ENCODE measurements at places on chromosomes 11 and 22.

DNA sequence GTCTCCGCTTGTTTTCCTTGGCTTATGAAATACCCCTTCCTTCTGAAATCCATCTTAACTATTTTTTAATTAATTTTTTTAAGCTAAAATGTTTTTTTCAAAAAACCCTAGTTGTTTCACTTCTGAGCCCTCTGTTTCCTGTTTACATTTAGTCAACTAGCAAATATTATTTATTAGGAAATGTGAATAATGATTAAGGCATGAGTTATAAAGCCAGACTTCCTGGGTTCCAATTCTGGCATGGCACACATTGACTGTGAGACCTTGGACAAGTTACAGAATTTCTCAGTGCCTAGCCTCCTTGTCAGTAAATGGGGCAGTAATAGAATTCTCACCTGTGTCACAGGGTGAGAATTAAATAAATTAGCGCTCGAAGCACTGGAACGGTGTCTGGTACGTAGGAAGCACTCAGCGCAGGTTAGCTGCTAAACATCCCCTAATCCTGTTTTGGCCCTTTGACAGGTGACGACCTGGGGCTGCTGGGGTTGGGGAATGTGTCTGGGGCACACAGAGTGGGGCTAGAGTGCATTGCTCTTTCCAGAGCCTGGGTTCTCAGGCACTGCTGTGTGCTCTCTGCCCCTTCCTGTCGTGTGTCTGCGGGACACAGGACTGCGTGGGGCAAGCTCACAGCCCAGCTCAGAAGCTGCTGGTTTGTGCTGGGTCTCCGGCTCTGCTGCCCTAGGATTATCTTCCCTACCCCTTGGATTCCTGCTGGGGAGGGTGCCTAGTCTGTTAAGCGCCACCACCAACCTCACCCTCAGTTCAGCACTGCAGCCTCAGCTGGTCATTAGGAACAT is 13.1 kb downstream of the PANX1 start:
- no peak for DNase-seq

- no peak for DNase-seq
Observed at GRCh38 chr11:108092134-108092533, 29.2 kb upstream of the ACAT1 start.

- DNase-seq: no peak
Observed at GRCh38 chr11:7967097-7967496, 1.9 kb upstream of the NLRP10 start.

GRCh38 chr11:40701027-40701426 is 758.4 kb downstream of the LRRC4C start:
- no peak for DNase-seq

- no peak for DNase-seq
Observed at GRCh38 chr11:30586251-30587144, at the start of gene MPPED2. TSS of gene MPPED2 (minus strand) at chr11:30586353. CDS start at chr11:30580373, 5,980 bp downstream.

- DNase-seq: no peak
Observed at GRCh38 chr22:32444068-32444467, 20.2 kb downstream of the BPIFC start.

GRCh38 chr11:79485694-79486093 is 44.9 kb upstream of the TENM4 start:
- no peak for DNase-seq

GRCh38 chr22:40030758-40031095 is 36.0 kb downstream of the FAM83F start:
- no peak for DNase-seq

- DNase-seq: no peak
Observed at GRCh38 chr11:14687943-14688627, 44.5 kb downstream of the PDE3B start.

GRCh38 chr11:43790444-43790794 is 90.2 kb upstream of the ALKBH3 start:
- DNase-seq: no peak

- DNase-seq: no peak
Observed at GRCh38 chr11:15223318-15223717, 108.6 kb downstream of the INSC start.

GRCh38 chr11:127133061-127133460 is 132.5 kb upstream of the KIRREL3 start:
- DNase-seq: no peak

DNA sequence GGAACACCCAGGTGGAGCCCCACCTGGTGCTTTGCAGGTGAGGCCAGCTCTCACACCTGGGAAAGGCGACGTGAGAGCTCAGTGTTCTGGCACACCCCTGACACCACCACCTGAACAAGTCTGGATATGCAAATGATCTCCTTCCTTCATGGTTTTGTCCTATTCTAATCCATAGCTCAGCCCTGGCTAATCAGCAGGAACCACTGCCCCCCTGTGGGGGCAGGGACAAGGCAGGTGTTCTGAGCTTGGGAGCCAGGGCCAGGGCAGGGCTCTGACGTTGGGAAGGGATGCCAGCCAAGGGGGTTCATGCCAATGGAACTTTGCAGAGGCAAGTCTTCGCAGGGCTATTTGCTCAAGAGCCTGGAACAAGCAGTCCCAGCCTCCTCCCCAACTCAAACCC is 144.2 kb downstream of the TRIM29 start:
- DNase-seq: no peak

DNA sequence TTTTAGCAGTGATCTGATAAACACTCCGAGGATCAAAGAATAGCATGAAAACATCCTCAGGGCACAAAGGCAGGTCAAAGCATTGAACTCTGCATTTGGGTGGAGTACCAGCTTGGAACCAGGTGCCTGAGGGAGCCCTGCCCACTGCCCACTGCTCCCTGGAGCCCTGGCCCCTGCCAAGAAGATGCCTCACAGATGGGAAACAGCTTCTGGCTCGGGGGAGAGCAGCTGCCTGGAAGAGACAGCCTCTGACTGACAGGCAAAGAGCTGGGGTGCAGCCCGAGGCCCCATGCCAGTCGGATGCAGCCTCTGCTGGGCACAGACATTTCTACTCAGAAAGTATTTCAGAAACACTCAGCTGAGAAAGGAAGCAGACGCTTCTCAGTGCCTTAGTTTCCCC is 13.2 kb downstream of the LMO1 start:
- no peak for DNase-seq

- no peak for DNase-seq
Observed at GRCh38 chr11:80593648-80594374, 1153.0 kb upstream of the TENM4 start.

Data from T-helper 9 cell (primary cell).